ENCODE measurements at places on chromosomes 16 and 17.

GRCh38 chr16:75012380-75013081 lies 13.7 kb downstream of the ZNRF1 start:
- DNase-seq = no peak

GRCh38 chr17:29358416-29358815 lies 31.7 kb upstream of the TAOK1 start:
- DNase-seq = no peak

- no peak for DNase-seq
Observed at GRCh38 chr17:69962436-69962995, 112.5 kb upstream of the KCNJ16 start.

DNA sequence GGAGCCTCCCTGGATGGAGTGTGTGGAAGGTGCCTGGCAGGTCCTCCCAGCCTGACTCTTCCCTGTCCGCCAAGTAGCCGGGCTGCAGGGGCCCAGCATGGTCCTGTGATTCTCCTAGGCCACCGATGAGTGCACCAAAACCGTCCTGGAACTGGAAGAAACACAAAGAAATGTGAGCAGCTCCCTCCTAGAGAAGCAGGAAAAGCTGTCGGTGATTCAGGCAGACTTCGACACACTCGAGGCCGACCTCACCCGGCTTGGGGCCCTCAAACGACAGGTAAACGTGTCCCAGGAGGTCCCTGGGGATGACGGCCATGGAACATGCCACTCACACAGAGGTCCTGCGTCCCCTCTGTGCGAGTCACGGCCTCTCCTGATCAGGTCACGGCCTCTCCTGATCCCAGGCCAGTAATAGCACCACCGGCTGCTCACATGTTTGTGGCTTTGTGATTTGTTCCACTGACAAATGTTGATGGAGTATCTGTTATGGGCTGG lies 4.2 kb upstream of the GAA start:
- DNase-seq = no peak

- no peak for DNase-seq
Observed at GRCh38 chr17:45722161-45722560, 62.0 kb upstream of the CRHR1 start.

GRCh38 chr17:83175119-83175821 lies 95.9 kb downstream of the METRNL start:
- no peak for DNase-seq

DNA sequence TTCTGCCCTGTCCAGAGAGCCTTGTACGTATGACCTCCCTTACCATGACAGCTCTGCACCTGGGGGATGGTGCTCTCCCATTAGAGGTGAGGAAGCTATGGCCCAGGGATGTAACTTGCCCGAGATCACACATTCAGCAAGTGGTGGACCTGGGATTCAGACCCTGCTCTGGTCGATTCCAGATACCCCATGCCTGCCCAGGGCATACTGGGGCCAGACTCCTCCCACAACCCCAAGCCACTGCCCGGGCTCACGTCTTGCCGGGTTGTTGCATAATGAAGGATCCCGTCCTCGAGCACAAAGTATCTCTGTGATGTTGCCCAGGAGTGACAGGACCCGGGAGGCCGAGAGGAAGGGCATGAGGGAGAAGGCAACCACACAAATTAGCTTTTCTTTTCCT lies 2.1 kb downstream of the OSBPL7 start:
- no peak for DNase-seq

DNA sequence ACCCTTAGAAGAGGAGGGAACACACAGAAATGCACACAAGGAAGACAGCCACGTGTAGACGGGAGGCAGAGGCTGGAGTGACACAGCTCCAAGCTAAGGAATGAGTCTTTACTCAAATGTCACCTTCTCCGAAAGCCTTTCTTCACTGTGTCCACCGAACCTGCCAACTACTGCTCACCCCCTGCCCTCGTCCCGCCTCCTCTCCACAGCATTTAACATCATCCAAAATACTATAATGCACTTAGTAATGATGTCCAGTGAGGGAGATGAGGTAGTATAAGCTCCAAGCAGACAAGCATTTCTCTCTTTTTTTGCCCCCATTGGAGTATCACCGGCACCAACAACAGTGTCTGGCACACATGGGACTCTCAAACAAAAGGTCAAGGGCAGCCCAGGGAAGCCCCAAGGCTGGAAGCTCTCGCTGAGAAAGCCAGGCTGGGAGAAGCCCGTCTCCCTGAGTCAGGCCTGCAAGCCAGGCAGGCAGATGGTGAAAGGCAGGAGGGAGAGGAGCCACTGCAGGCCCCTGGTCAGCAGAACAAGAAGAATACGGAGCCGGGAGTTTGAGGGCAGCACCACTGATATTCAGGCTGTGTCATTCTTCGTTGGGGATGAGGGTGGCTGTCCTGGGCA lies 25.9 kb downstream of the ZFHX3 start:
- no peak for DNase-seq

DNA sequence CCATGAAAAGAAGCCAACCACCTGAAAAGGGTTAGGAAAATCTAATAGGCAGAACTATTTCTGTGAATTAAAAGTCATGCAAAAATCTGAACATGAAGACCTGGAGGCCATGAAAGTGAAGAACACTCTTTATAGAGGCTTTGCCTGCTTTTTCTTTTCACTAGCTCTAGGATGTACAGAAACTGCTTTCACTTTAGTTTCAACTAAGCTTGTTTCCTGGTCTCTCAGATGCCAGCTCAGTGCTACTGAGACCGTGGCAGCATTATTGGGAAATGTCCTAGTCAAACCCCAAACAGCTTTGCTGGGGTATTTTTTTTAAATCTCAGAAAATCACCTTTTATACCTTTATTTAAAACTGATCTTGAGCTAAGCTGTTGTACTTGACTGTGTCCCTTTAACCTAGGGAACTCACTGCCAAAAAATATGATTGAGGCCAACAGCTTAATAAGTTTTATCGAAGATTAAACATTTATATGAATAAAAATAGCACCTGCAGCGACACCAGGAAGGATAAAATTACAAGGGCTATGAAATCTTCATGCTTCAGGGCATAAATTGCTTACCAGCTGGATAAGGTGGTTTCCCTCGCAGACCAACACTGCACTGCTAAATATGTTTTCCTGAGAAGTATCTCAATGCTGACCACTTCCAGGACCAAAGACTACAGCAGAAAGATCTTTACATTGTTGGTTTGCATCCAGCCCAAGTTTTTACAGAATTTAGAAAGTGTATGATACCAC lies 621.8 kb upstream of the ZFHX3 start:
- no peak for DNase-seq

All from CD4-positive, alpha-beta T cell treated with Interleukin-12 subunit alpha and Interleukin-12 subunit beta, for 1 hour (primary cell).